T-cell (primary cell): ENCODE measurements at places on chromosomes 3 and 15. TPM values are rescaled to one million over a fixed set of nuclear protein-coding genes. Genes with fewer than 3 reads are reported as not detected.

SCG5 gene
- total RNA-seq = not detected

GADL1 gene
- not detected for total RNA-seq

EPB42 gene
- not detected for total RNA-seq

EPHA3 gene
- total RNA-seq = not detected

CHRM5 gene
- not detected for total RNA-seq

VIPR1 gene
- total RNA-seq = 75.4 TPM

- H3K27ac ChIP-seq = no peak overlapping the region
- H3K36me3 ChIP-seq = no peaks in the 10 kb centered on the region
- no peaks in the 10 kb centered on the region for H3K4me1 ChIP-seq
- no peak overlapping the region for H3K4me3 ChIP-seq
- DNase-seq = no peak
These were observed 142.3 kb upstream of the RASGRP1 start for GRCh38 chr15:38706956-38707355.

DNA sequence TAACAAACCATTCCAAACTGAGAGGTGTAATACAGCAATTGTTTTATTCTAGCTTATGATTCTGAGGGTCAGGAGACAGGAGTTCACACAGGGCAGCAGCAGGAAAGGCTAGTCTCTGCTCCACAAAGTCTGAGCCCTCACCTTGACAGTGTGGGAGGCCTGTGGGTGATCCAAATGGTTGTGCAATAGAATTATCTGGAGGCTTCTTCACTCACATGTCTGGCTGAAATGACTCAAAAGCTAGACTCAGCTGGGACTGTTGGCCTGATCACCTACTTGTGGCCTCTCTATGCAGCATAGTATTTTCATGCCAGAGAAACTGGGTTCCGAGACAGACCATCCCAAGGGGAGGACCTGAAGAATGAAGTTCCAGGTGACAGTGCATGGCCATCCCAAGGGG is 233.9 kb upstream of the UBE2E2 start:
- H3K36me3 ChIP-seq = no peaks in the 10 kb centered on the region
- no peak for DNase-seq
- no peak overlapping the region for H3K27ac ChIP-seq
- no peak overlapping the region for H3K4me3 ChIP-seq
- H3K27me3 ChIP-seq = no peaks in the 10 kb centered on the region

GRCh38 chr15:57259568-57260040 is 116.7 kb upstream of the CGNL1 start:
- no peaks in the 10 kb centered on the region for H3K4me1 ChIP-seq
- no peak overlapping the region for H3K4me3 ChIP-seq
- H3K36me3 ChIP-seq = peaks cover 28% of the 10 kb centered on the region
- DNase-seq = no peak

DNA sequence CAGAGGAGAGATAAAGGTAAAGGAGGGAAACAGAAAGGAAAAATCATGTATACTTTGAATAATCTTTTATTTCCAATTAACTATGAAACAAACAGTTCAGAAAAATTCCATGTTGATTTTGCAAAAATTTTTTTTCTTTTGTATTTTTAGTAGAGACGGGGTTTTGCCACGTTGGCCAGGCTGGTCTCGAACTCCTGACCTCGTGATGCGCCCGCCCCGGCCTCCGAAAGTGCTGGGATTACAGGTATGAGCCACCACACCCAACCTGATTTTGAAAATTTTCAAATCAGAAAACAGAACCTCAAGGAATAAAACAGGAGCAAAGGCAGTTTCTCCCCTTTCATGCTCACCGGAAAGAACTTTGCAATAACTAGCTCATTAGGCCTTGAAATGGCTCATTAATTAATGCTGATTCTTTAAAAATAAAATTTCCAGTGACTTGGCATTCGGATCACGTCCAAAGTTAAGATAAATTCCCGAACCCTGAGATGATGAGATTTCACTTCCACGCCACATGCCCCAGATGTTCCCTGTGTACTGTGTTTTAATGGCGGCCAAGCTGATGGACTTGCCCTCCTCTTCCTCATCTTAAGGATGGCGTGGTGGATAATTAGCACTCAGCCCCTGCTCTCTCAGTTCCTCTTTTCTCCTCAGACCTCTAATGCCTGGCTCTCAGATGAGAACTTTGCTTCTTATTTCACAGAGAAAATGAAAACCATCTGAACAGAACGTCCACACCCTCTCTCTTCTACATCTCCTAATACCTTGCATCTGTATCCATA is 10.8 kb downstream of the BCL2L10 start:
- H3K27me3 ChIP-seq = peaks cover 9% of the 10 kb centered on the region
- no peak overlapping the region for H3K27ac ChIP-seq
- DNase-seq = no peak
- no peak overlapping the region for H3K4me3 ChIP-seq
- H3K36me3 ChIP-seq = no peaks in the 10 kb centered on the region
- H3K4me1 ChIP-seq = no peaks in the 10 kb centered on the region

DNA sequence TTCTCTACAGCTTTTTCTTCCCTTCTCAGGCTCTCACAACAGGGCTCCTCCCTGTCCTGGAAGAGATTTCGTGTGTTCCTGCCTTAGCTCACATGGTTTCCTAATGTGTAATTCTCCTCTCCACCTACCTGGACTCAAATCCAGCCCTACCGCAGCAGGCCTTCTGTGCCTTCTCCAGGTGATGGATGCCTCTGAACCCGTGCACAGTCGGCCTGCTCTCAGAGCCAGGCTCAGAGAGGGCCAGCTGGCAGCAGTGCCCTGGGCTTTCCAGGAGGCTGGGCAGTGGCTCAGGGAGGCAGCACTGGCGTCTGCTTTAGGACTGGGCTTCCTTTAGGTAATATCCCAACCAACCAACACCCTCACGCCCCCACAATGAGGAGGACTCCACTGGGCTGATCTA is 123.2 kb upstream of the TMC3 start:
- no peaks in the 10 kb centered on the region for H3K36me3 ChIP-seq
- no peaks in the 10 kb centered on the region for H3K27me3 ChIP-seq
- H3K4me1 ChIP-seq = no peaks in the 10 kb centered on the region
- H3K4me3 ChIP-seq = no peak overlapping the region

DNA sequence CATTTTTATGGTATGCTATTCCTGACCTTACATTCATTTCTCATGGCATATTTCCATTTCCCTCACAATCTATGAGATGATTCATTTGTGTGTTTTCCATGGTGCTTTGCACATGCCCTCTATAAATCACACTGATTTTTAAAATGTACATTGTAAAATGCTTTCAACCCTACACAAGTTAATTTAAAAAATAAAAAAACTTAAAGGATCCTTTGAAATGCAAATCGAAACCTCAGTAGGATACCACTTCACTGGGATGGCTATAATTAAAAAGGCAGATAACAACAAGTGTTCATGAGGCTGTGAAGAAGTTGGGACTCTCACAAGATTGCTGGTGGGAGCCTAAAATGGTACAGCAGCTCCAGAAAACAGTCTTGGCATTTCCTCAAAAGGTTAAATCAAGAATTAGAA is 83.5 kb downstream of the FMN1 start:
- no peak for DNase-seq
- no peak overlapping the region for H3K27ac ChIP-seq
- no peak overlapping the region for H3K4me3 ChIP-seq
- H3K4me1 ChIP-seq = no peaks in the 10 kb centered on the region
- H3K27me3 ChIP-seq = no peaks in the 10 kb centered on the region

DNA sequence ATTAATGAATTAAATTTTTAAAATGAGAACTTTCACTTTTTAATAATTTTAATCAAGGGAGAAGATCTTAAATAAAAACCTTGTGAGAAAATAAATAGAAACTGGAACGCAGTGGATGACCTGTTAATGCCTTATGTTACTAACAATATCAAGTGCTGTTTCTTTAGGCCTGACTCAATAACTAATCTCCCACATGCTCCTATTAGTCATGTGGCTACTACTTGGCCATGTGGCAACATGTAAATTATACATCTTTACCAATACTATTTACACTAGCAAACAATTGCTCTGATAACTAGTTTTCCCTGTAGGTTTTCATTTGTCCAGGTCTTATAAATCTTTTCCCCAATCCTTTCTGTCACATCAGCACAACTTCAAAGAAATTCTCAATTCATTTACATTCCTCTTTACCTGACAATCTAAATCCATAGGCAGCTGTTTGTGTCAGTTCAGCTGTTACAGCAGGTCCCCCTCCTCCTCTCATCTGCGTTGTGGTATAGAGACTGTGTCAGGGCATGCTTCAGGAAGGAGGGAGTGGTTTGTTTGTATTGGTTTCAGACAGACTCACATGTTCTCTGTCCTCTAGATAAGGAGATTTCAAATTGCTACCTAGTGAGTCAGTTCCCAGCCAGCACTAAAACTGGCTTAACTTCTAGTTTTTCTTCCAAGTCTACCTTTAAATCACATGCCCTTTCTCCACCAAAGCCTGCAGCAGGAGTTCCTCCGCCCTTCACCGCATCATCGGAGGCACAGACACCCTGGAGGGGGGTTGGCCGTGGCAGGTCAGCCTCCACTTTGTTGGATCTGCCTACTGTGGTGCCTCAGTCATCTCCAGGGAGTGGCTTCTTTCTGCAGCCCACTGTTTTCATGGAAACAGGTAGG is 11.3 kb upstream of the C3orf52 start:
- H3K4me3 ChIP-seq = no peak overlapping the region
- peak overlapping the region; percentile 43 for H3K27ac ChIP-seq
- DNase-seq = peak; percentile 10
- peaks cover 24% of the 10 kb centered on the region for H3K4me1 ChIP-seq

DNA sequence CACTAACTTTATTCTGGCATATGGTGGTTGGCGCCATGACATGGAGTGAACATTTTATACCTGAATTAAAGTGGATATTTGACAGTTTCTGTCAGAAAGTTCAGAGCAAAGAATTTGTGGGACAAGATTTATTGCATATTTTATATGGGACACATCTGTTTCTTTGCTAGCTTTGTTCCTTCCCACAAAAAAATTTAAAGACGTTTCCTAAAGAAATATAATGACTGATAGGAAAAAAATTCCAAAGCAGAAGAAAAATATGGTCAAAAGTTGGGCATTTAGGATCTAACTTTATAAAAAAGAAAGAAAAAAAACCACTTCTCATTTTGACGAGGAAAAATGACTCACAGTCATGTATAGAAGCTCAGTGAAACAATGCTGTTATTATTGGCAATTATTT is 101.6 kb downstream of the GREM1 start:
- no peak overlapping the region for H3K27ac ChIP-seq
- no peaks in the 10 kb centered on the region for H3K4me1 ChIP-seq
- no peaks in the 10 kb centered on the region for H3K27me3 ChIP-seq
- no peaks in the 10 kb centered on the region for H3K36me3 ChIP-seq

DNA sequence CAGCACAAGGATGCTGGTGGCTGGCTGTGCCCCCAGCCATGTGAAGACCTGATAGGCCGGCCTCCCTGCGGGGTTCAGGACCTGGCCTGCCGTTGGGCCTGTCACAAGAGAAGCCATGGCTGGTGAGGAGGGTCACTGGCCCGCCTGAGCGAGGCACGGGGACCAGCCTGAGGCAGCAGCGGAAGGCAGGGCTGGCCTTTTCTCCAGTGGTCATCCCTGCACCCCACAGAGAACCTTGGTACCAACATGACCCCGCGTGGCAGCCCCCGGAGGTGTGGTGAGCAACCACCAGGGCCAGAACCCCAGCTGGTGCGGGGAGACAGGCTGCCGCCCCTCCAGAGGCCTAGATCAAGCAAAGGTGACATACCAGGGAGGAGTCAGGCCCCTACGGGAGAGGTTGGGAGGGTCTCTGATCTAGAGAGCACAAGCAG is 134.1 kb upstream of the MEF2A start:
- H3K4me3 ChIP-seq = no peak overlapping the region
- no peaks in the 10 kb centered on the region for H3K36me3 ChIP-seq
- H3K27ac ChIP-seq = no peak overlapping the region
- no peak for DNase-seq

GRCh38 chr3:193865339-193865738 is 270.6 kb upstream of the HES1 start:
- no peaks in the 10 kb centered on the region for H3K27me3 ChIP-seq
- no peaks in the 10 kb centered on the region for H3K36me3 ChIP-seq
- no peak for DNase-seq
- H3K4me3 ChIP-seq = no peak overlapping the region

DNA sequence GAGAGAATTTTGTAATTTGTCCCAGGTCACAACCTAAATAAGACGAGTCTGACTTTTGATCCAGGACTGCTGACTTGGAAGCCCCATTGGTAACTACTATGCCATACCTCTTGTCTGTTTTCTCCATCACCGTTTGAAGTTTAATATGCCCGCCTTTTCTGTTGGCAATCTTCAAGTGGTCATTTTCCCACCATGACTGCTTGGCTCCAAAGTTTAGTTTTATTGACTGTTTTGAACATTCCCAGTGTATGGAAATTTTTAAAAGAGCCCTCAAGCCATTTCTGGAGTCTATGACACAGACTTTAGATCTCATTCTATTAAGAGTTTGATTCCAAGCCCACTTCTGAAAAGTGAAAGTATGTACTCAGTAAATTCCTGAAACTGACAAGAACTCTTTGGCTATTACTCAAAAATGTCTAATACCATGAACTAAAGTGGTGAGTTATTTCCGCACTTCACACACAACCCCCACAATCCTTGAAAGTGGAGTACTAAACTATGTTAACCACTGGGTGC is 136.7 kb upstream of the ADAMTS9 start:
- H3K36me3 ChIP-seq = no peaks in the 10 kb centered on the region
- no peak overlapping the region for H3K27ac ChIP-seq
- H3K27me3 ChIP-seq = no peaks in the 10 kb centered on the region
- DNase-seq = no peak

DNA sequence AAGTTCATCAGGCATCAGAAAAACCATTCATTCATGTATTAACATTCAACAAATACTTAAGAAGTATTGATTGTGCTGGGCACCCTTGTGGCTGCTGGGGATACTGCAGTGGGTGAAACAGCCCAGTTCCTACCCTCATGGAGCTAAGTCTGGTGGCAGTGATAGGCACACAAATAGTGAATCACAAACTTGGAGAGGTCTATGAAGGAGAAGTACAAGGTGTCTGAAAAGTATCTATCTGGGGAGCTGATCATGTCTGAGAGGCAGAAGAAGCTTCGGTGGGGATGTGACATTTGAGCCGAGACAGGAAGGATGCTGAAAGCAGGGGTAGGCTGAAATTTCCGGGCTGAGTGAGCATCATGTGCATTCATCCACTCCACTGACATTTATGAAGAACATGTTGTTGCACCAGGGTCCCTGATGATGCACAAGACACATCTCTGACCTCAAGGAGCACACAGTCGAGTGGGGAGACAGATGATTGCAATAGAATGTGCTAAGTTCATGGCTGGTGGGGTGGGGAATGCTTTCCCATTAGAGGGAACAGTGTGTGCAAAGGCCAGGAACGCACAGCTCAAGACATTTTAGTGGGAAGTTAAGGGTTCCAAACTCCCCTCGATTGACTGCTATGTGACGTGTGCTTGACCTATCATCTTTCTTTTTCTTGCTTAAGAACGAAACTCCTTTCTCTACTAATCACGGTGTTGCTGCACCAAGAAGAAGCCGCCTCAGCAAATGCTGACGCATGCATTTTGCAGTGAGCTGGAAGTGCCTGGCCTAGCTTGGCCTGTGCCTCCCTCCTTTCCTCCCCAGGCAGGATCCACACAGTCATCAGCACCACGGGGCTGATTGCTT is 309.1 kb upstream of the ICE2 start:
- H3K36me3 ChIP-seq = no peaks in the 10 kb centered on the region
- H3K4me1 ChIP-seq = no peaks in the 10 kb centered on the region
- peak overlapping the region; percentile 64 for H3K27ac ChIP-seq

- no peaks in the 10 kb centered on the region for H3K4me1 ChIP-seq
- peaks cover 27% of the 10 kb centered on the region for H3K36me3 ChIP-seq
- no peak for DNase-seq
These were observed 8.0 kb upstream of the AP2M1 start for GRCh38 chr3:184166671-184167070.
